SJSA1 (cell line): ENCODE measurements at places on chromosomes 7 and 10. TPM values are rescaled to one million over a fixed set of nuclear protein-coding genes. Genes with fewer than 3 reads are reported as not detected.

ACSM6 gene
- total RNA-seq, result not detected in 2 replicates

WBP1L gene
- total RNA-seq, result 13.3 and 21.0 TPM in 2 replicates

DGKB gene
- total RNA-seq, result not detected in 2 replicates

PPP1R9A gene
- not detected in 2 replicates for total RNA-seq

CYP3A5 gene
- 0.37 and 1.8 TPM in 2 replicates for total RNA-seq

HABP2 gene
- not detected in 2 replicates for total RNA-seq

CYCS gene
- 144 and 170 TPM in 2 replicates for total RNA-seq

ENKUR gene
- not detected in 2 replicates for total RNA-seq

MYL10 gene
- total RNA-seq, result not detected in 2 replicates

MRLN gene
- total RNA-seq, result not detected in 2 replicates

DDC gene
- not detected in 2 replicates for total RNA-seq

TAC1 gene
- not detected in 2 replicates for total RNA-seq

PDAP1 gene
- 150 and 155 TPM in 2 replicates for total RNA-seq

- no peak overlapping the region for H3K27ac ChIP-seq
- no peak for DNase-seq
- no peaks in the 10 kb centered on the region for H3K36me3 ChIP-seq
Observed at GRCh38 chr10:65861249-65861648, 1064.6 kb upstream of the LRRTM3 start.

DNA sequence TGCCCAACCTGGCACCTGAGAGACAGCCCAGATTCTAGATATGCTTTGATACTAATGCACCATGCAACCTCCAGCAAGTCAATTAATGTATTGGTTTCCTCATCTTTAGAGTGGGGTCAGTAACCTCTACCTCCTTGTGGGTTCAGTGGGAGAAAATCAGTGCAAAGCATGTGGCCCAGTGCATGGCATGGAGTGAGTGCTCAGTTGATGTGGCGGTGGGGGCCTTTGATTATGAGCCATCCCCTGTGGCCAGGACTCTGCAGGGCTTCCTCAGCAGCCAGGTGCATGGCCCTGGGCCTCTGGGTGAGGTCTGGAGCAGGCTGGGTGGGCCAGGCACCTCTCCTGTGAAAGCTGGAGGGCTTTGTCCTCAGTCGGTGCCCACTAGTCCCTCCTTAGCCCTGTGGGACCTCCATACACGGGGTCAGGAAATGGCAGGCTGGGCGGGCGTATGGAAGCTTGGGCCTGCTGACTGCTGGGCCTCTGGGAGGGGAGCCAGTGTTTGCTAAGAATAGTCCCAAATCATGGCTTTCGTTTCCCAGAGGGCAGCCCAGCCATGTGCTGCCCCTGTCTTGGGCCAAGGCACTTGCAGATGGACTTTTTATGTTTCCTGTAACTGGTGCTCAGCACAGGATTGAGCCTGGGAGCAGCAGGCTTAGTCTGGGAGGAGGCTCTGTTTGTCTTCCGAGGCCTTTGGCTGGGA lies 3.4 kb downstream of the PALD1 start:
- no peaks in the 10 kb centered on the region for H3K36me3 ChIP-seq
- no peak overlapping the region for H3K27ac ChIP-seq
- peaks cover 14% of the 10 kb centered on the region for H3K4me1 ChIP-seq

DNA sequence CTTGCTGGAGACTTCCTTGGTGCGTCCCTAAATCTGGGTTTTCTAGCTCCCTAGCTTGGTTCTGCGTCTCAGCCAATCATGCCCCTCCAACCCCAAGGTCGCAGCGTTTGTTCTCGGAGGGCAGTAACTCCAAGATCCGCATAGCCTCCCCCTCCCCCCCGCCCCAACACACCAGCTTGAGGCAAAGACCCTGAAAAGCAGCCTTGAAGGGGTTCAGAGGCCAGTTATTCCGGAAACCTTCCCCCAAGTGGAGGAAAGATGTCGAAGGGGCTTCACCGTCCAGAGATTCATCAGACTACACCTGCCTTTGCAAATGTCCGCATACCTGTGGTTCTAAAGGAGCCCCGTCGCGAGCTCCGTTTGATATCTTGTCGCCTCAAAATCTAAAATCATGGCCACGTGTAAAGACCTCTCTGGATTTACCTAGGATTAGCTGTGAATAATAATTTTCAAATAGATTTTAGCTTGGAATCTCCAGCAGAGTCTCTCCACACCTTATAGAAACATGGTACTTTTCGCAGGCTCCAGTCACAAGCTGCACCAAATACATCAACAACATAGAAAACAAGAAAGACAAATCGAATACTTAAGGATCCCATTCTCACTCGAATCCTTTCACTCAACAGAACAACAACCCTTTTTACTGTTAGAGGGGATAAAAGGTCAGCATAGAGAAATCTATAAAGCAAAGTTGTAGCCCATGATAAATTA lies 7.9 kb downstream of the DLX6 start:
- no peak overlapping the region for H3K4me3 ChIP-seq
- peaks cover 42% of the 10 kb centered on the region for H3K4me1 ChIP-seq
- no peak overlapping the region for H3K27ac ChIP-seq
- H3K36me3 ChIP-seq, result peaks cover 22% of the 10 kb centered on the region; the same call in 1 of the 2 replicates

DNA sequence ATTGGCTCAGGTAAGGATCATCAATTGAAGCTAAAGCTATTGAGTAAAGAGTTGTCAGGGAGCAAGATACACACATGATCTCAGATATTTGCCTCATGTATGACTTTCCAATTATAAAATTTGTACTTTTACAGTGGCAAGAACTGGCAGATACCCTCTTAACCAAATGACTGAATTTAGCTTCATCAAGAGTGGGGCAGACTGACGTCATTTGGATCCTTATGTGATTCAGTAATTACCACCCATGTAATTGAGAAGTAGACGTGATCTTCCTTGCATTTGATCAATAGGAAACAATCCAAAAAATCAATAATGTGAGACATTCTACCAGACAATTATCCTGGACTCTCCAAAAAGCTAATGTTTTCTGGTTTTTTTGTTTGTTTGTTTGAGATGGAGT lies 8.9 kb downstream of the LRRC72 start:
- no peak overlapping the region for H3K4me3 ChIP-seq
- H3K27ac ChIP-seq, result no peak overlapping the region
- H3K27me3 ChIP-seq, result no peaks in the 10 kb centered on the region
- no peak for DNase-seq

GRCh38 chr7:29953726-29954347 lies 35.8 kb downstream of the SCRN1 start:
- H3K27me3 ChIP-seq, result no peaks in the 10 kb centered on the region
- H3K36me3 ChIP-seq, result peaks cover 71% of the 10 kb centered on the region
- no peaks in the 10 kb centered on the region for H3K4me1 ChIP-seq
- H3K4me3 ChIP-seq, result no peak overlapping the region
- DNase-seq, result no peak
- no peak overlapping the region for H3K27ac ChIP-seq

- peaks cover 9% of the 10 kb centered on the region for H3K4me1 ChIP-seq
- H3K36me3 ChIP-seq, result peaks cover 10% of the 10 kb centered on the region; the same call in 1 of the 2 replicates
- no peak overlapping the region for H3K27ac ChIP-seq
- H3K27me3 ChIP-seq, result no peaks in the 10 kb centered on the region
Observed at GRCh38 chr10:69130251-69130650, 6.3 kb downstream of the VPS26A start.

- H3K4me3 ChIP-seq, result no peak overlapping the region
- peaks cover 11% of the 10 kb centered on the region for H3K36me3 ChIP-seq
- H3K27me3 ChIP-seq, result no peaks in the 10 kb centered on the region
- DNase-seq, result peak; percentile 54
- peak overlapping the region; percentile 53 for H3K27ac ChIP-seq
Observed at GRCh38 chr10:103895411-103896186, 22.4 kb downstream of the STN1 start.

GRCh38 chr7:1893036-1893435 lies 223.0 kb downstream of the ELFN1 start:
- H3K4me3 ChIP-seq, result no peak overlapping the region
- no peak for DNase-seq

- H3K27me3 ChIP-seq, result no peaks in the 10 kb centered on the region
- no peaks in the 10 kb centered on the region for H3K4me1 ChIP-seq
- H3K4me3 ChIP-seq, result no peak overlapping the region
- no peak overlapping the region for H3K27ac ChIP-seq
- no peaks in the 10 kb centered on the region for H3K36me3 ChIP-seq
Observed at GRCh38 chr7:152544481-152544927, 108.7 kb upstream of the KMT2C start.

- DNase-seq, result no peak
- H3K27ac ChIP-seq, result no peak overlapping the region
- no peaks in the 10 kb centered on the region for H3K36me3 ChIP-seq
- H3K4me1 ChIP-seq, result no peaks in the 10 kb centered on the region
- H3K4me3 ChIP-seq, result no peak overlapping the region
- H3K27me3 ChIP-seq, result no peaks in the 10 kb centered on the region
Observed at GRCh38 chr10:23522345-23522744, 83.5 kb downstream of the OTUD1 start.

DNA sequence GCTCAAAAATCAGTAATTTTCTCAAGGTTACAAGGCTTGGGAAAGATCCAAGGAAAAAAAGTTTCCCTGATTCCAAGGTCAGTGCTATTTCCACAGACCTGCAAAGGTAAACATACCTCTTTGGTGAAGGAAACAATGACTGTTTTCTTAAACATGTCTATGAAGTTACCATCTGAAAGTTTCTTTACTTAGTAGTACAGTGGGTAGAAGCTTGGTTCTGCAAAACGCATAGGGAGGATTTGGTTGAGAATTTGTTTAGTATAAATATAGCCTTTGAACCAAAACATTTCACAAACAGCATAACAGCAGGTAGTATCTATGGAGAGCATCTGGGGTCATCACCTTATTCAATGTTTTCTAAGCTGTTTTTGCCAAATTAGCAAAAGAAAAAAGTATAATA lies 169.6 kb downstream of the CCSER2 start:
- H3K27ac ChIP-seq, result no peak overlapping the region
- no peaks in the 10 kb centered on the region for H3K27me3 ChIP-seq
- no peak overlapping the region for H3K4me3 ChIP-seq
- H3K4me1 ChIP-seq, result peaks cover 34% of the 10 kb centered on the region

- H3K27ac ChIP-seq, result no peak overlapping the region
- H3K4me3 ChIP-seq, result no peak overlapping the region
- no peaks in the 10 kb centered on the region for H3K27me3 ChIP-seq
- no peak for DNase-seq
- peaks cover 11% of the 10 kb centered on the region for H3K4me1 ChIP-seq
Observed at GRCh38 chr10:86345859-86346798, 20.5 kb downstream of the GRID1 start.

DNA sequence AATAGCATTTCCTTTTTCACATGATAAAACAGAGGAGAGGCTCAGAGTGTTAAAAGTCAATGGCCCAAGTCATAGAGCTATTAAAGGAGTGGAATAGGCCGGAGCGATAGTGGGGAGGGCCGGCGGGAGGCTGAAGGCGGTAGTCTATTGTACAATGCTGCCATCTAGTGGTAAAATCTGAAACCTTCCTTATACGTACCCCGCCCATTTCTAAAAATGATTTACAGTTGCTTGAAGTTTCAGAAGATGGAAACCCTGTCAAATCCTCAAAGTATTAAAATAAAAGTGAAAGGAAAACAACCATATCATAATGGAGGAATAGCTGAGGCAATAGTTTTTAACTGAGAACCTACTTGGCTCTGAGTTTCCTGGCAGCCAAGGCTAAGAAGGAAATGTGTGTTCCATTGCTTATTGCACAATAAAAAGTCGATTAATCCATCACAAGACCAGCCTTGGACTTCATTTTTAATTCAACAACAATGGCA lies 209.1 kb downstream of the CCSER2 start:
- H3K27me3 ChIP-seq, result no peaks in the 10 kb centered on the region
- peak; percentile 67 for DNase-seq
- H3K36me3 ChIP-seq, result peaks cover 8% of the 10 kb centered on the region; the same call in 1 of the 2 replicates
- no peak overlapping the region for H3K4me3 ChIP-seq
- peaks cover 43% of the 10 kb centered on the region for H3K4me1 ChIP-seq

DNA sequence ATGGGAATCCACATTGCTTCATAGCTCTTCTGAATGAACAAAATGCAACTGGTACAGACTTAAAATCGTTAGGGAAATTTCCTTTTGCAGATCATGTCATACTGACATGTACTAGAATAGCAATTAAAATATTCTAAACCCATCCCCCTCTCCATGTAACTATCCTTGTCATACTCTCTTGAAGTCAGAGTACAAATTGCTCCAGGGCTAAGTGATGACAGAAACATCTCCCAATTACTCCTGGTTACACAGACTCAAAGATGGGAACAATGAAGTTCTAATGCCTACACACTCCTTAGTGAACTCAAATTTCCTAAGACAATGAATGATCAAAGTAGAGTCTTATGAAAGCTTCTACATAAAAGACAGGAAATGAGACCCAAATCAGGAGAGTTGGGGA lies 87.2 kb downstream of the PDE1C start:
- no peaks in the 10 kb centered on the region for H3K27me3 ChIP-seq
- no peak overlapping the region for H3K4me3 ChIP-seq
- no peak overlapping the region for H3K27ac ChIP-seq
- peaks cover 12% of the 10 kb centered on the region for H3K4me1 ChIP-seq

DNA sequence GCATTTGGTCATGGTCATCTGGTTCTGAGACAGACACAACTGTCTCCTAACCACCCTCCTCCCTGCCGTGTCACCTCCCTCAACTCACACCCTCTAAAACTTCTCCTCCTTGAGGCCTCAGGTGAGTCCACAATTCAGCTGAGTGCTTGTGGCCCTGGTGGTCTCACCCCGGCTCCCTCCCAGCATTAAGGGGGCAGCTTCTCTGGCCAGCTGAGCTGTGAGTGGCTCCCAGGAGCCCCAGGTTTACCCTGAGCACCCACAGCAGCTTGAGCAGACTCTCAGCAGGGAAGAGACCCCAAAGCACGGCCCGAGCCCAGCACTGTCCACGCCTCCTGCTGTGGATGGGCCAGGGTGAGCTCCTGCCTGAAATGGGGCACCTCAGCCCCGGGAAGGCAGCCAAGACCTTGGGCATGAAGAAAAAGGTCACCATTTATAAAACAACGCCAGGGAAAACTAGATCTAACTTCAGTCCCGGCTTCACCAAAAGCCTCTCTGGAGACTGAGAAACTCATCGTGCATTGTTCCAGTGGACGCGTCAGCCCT lies 201.2 kb downstream of the TCERG1L start:
- no peaks in the 10 kb centered on the region for H3K4me1 ChIP-seq
- no peaks in the 10 kb centered on the region for H3K27me3 ChIP-seq
- no peaks in the 10 kb centered on the region for H3K36me3 ChIP-seq
- no peak overlapping the region for H3K4me3 ChIP-seq

DNA sequence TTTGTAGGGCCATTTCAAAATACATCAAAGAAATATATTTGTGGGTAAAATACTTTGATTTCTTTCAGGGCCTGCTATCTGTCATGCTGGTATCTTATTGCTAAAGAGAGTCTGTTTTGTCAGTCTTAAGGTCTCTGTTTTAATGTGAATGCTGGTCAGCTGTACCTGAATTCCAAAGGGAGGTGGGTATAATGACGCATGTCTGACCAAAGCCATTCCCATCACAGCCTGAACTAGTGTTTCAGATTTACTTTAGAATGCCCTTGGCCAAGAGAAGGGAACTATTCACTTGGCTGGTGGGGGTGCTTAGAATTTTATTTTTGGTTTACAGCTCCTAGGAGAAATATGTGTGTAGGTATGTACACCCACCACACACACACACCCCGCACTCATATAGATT lies 30.6 kb upstream of the MYL10 start:
- H3K27ac ChIP-seq, result no peak overlapping the region
- H3K27me3 ChIP-seq, result peaks cover 5% of the 10 kb centered on the region; the same call in 1 of the 2 replicates
- no peaks in the 10 kb centered on the region for H3K36me3 ChIP-seq
- no peak overlapping the region for H3K4me3 ChIP-seq
- no peak for DNase-seq
